ENCODE measurements at places on chromosomes 6 and 20.

DNA sequence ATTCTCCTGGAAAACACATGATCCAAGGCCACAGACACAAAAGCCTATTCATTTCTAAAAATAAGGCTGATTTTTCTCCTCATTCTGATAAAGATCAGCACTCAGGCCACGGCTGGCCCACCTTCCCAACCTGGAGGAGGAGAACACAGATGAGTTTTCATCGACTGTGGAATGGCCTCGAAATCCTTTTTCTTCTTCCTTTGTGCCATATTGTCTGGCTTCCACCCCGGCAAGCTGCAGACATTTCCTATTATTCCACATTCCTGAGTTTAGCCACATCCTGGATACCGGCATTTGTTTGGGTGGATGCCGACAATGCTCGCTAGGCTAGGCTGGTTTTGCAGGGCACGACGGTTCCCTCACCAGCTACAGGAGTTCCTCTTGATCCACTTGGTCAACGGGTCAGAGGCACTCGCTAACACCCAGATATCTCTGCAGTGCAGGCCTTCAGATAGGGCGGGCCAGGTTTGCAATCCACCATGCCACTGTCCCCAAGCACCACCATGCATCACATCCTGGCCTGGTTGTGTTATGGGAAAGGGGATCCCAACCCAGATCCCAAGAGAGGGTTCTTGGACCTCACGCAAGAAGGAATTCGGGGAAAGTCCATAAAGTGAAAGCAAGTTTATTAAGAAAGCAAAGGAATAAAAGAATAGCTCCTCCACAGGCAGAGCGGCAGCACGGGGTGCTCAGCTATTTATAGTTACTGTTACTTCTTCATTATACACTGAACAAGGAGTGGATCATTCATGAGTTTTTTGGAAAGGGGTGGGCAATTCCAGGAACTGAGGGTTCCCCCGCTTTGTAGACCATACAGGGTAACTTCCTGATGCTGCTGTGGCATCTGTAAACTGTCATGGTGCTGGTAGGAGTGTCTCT is 4.2 kb upstream of the CTSZ start:
- no peak for DNase-seq

DNA sequence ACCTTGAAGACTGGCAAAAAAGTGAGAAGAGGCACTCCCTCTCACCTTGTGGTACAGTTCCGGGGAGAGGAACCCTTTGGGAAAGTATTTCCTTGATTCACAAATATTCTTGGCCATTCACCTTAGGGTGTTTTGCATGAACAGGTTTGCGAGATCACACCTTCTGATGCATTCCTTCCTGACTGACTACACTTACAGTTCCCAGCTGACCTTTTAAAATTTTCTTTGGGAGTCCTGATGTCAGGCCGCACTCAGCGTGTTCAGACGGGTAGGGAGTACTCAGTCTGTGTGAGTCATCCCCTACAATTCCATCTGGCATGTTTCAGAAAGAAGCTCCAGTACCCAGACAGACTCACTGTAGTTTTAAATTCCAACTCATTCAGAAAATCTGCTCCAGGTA is 1.7 kb downstream of the ADGRF4 start:
- DNase-seq, result no peak

DNA sequence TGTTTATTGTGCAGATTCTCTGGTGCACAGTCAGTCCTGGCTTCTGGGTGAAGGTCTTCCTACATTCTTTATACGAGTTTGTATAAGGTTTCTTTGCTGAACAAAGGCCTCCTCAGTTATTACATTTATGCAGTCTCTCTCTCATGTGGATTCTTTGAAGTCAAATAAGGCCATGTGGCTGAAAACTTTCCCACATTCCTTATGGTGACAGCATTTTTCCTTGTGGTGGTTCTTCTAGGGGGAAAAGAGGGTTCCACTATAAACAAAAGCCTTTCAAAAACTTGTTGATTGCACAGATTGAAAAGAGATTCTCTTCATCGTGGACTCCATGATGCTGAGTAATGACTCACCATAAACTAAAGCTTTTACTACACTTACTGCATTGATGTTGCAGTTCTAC is 19.2 kb downstream of the ZSCAN12 start:
- no peak for DNase-seq

GRCh38 chr20:59777814-59778575 is 155.4 kb downstream of the SYCP2 start:
- no peak for DNase-seq

GRCh38 chr6:75402296-75402695 is 91.3 kb downstream of the FILIP1 start:
- DNase-seq, result no peak

GRCh38 chr6:154238831-154239230 is 117.8 kb downstream of the IPCEF1 start:
- DNase-seq, result no peak

DNA sequence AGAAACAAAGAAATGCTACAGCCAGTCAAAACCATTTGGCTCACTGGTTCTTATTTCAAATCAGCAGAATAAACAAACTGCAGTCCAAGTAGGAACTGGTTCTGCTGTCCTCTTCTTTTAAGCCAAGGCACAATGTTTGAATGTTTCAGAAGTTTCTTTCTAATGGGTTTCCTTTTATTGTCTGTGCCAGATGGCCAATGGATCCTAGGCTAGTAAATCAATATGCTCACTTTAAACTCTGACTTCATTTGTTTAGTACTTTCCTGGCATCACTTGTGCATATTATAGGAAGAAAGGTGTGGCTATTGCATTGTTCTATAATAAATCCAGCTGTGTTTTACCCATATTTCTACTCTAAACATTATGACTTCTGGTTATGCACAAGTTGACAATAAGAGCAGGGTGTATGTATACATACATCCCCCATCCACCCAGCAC is 99.7 kb upstream of the PLCB4 start:
- no peak for DNase-seq

DNA sequence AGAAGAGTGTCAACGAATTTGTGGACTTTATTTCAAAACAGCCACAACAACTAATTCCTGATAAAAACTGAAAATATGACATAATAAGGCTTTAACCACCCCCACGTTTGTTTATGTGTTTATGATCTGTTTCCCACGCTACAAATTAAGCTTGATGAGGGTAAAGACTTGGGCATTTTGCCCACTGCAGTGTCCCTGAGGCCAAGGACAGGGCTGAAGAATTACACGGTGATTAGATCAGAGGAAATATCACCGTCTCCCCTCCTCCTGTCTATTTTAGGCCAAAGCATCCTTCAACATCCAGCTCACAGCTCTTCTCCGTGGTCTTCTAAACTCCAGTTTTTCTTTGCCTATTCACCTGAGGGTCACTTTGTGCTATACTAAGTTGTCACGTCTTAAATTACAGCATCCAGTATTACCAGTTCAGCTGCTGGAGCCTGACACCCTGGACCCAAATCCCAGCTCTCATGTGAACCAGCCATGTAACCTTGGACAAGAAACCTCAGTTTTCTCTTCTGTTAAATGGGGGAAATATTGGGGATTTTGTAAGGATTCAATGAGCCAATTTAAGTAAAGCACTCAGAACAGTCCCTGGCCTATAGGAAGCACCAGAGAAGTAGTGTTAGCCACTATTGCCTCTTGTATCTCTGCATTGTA is 15.2 kb upstream of the ARFGEF2 start:
- no peak for DNase-seq

- no peak for DNase-seq
Observed at GRCh38 chr20:21048841-21049273, 57.3 kb downstream of the LINC00237 start.

DNA sequence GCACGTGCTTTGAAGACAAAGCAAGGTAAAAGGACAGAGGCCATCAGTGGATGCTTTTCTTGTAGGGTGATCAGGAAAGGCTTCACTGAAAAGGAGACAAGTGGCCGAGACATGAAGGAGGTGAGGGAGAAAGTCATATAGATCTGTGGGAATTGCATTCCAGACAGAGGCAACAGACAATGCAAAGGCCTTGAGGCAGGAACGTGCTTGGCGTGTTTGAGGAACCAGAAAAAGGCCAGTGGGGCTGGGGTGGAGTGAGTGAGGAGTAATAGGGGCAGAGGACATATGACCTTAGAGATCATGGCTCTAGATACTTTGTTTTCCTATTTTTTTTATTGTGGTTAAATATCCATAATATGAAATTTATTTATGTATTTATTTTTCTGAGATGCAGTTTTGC is 10.5 kb upstream of the SALL4 start:
- no peak for DNase-seq

DNA sequence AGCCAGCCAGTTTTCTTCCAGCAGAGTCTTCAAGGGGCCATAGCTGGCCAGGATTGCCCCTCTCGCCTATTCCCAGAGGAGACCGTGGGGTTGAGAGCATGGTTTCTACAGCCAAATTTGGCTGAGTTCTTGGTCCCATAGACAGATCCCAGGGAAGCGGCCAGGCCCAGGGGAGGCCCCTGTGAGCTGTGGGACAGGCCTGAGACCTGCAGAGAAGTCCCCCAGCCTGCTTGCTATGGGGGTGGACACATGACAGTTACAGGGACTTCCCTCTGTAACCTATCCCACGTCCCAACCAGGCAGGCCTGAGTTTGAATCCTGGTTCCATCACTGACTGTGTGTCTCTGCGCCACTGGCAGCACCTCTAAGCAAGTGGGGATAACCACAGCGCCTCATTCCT is 2.6 kb downstream of the TCF15 start:
- no peak for DNase-seq

- no peak for DNase-seq
Observed at GRCh38 chr6:154367336-154367735, 10.7 kb upstream of the IPCEF1 start.

DNA sequence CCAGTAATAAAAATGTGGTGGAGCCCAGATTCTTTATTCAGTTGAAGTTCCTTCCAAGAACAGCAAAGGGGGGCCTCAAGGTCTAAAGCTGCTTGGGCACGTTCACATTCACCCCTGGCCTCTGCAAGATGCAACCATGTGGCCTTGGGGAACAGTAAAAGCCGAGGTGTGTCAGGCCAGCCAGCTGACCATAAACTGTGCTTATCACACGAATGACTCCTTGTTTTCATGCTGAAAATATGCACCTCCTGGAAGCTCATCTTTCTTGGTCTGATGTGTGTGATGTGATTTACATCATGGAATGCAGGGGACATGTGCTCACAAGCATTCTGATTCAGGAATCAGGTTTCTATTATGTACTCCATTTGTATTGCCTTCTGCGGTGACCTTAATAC is 211.6 kb upstream of the MARCKS start:
- DNase-seq, result no peak

GRCh38 chr6:41655646-41656001 is 17.4 kb downstream of the MDFI start:
- DNase-seq, result no peak

GRCh38 chr6:168496997-168497331 is 56.0 kb downstream of the SMOC2 start:
- no peak for DNase-seq

DNA sequence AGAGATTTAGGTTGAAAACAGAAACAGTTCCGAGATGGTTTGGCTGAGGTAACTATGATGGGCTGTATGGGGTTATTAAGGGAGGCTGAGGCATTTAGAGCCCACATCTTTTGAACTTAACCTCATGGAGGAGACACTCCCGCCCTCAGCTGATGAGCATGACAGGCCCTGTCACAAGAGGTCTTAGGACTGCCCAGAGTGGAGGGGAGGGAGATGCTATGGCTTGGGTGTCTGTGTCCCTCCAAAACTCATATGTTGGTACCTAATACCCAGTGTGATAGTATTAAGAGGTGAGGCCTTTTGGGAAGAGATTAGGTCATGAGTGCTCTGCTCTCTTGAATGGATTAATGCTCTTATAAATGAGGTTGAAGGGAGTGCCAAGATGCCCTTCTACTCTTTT is 126.6 kb downstream of the CDC5L start:
- DNase-seq, result no peak
